AG09309 (cell line): ENCODE measurements at places on chromosomes 4 and X.

- DNase-seq, result no peak
Observed at GRCh38 chrX:6184900-6185515, 43.7 kb downstream of the NLGN4X start.

DNA sequence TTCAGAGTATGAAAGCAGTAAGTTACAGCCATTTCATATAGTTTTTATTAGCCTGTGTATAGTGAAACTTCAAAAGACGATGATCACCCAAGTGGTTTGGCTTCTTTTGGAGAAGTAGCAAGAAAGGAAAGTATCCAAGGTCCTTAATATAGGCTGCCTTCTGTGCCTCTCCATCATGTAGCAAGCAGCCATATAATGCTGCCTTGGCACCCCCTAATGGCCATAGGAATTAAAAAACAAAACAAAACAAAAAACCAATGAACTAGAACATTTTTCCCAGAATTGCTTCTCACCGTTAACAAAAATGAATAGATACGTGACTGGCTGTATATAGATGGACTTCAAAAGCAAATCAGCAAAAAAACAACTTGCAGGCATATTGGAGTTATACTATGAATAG is 18.9 kb downstream of the LAMP2 start:
- DNase-seq, result no peak

GRCh38 chrX:102599951-102600579 is 750 bp downstream of the ARMCX5 start:
- DNase-seq, result no peak

DNA sequence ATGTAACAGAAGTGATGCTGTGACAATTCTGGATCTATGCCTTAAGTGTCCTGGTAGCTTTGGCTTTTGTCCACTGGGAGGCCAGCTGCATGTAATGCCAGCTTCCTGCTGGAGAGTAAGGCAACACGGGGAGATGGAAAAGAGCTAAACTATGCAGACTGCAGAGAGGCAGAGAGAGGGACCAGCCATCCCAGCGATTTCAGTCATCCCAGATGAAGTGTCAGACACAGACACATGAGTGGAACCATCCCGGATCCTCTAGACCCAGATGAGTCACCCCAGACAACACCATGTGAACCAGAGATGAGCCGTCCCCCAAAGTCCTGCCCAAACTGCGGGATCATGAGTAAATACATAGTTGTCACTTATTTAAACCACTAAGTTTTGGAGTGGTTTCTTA is 14.6 kb downstream of the SRPX start:
- DNase-seq, result no peak

DNA sequence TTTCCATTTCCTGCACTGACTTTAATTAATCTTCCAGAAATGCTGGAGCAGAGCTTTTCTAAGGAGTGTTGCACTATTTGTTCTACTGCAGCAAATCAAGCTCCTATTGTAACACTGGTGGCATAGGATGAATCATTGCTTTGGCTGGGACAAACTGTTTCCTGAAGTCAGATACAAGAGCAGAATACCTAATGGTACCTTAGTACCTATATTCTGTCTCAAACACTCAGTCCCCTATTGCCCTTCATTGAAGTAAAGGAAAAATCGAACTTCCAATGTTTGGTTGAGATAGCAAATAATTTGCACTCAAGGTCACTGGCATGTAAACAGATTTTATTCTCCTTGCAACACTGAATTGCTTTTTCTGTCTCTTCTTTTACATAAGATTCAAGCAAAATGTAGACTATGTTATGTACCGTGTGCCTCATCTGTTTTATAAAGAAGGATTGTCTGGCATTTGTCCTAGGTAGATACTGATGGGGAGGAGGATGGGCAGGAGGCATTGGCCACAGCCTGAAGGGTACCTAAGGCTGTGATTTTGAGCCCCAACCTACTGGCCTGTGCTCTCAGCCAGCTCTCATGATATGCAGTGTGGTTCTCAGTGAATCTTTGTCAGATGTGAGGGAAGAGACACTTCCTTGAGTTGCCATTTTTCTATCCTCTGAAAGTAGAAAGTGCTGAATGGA is 141.6 kb downstream of the AASDH start:
- no peak for DNase-seq

- no peak for DNase-seq
Observed at GRCh38 chr4:187962926-187963325, 32.6 kb upstream of the ZFP42 start.

GRCh38 chr4:98521486-98521885 is 136.9 kb downstream of the TSPAN5 start:
- no peak for DNase-seq

- no peak for DNase-seq
Observed at GRCh38 chrX:7347465-7347864, 199.5 kb upstream of the PUDP start.

GRCh38 chr4:88584471-88584900 is 7.8 kb upstream of the HERC3 start:
- no peak for DNase-seq

GRCh38 chr4:3318561-3319021 is 25.8 kb downstream of the RGS12 start:
- no peak for DNase-seq

GRCh38 chr4:70772929-70773555 is 51.3 kb downstream of the RUFY3 start:
- no peak for DNase-seq
